ENCODE measurements at places on chromosomes 5 and 9. TPM values are rescaled to one million over a fixed set of nuclear protein-coding genes. Genes with fewer than 3 reads are reported as not detected.

GRCh38 chr9:133679056-133679455 lies 42.9 kb downstream of the DBH start:
- H3K4me3 ChIP-seq: no peak overlapping the region
- H3K27me3 ChIP-seq: no peaks in the 10 kb centered on the region
- DNase-seq: peak; percentile 66
- H3K36me3 ChIP-seq: no peaks in the 10 kb centered on the region
- peaks cover 7% of the 10 kb centered on the region for H3K4me1 ChIP-seq

- H3K36me3 ChIP-seq: no peaks in the 10 kb centered on the region
- no peaks in the 10 kb centered on the region for H3K4me1 ChIP-seq
Measured at GRCh38 chr9:89153232-89154017, 25.2 kb downstream of the SHC3 start.

- H3K27ac ChIP-seq: no peak overlapping the region
- no peak overlapping the region for H3K4me3 ChIP-seq
- peak; percentile 26 for DNase-seq
- H3K27me3 ChIP-seq: peaks cover 3% of the 10 kb centered on the region
- no peaks in the 10 kb centered on the region for H3K36me3 ChIP-seq
Measured at GRCh38 chr5:180643191-180643851, 6.1 kb downstream of the FLT4 start.

- no peaks in the 10 kb centered on the region for H3K27me3 ChIP-seq
- no peak overlapping the region for H3K4me3 ChIP-seq
- peak; percentile 24 for DNase-seq
- H3K4me1 ChIP-seq: no peaks in the 10 kb centered on the region
- H3K36me3 ChIP-seq: no peaks in the 10 kb centered on the region
Measured at GRCh38 chr5:135993880-135994636, 34.7 kb upstream of the TGFBI start.

GRCh38 chr5:135150767-135151166 lies 116.7 kb upstream of the PITX1 start:
- H3K4me1 ChIP-seq: no peaks in the 10 kb centered on the region
- H3K4me3 ChIP-seq: no peak overlapping the region
- H3K36me3 ChIP-seq: no peaks in the 10 kb centered on the region
- H3K27me3 ChIP-seq: no peaks in the 10 kb centered on the region
- no peak overlapping the region for H3K27ac ChIP-seq

- H3K4me1 ChIP-seq: no peaks in the 10 kb centered on the region
- H3K27ac ChIP-seq: no peak overlapping the region
- H3K4me3 ChIP-seq: no peak overlapping the region
- no peaks in the 10 kb centered on the region for H3K27me3 ChIP-seq
Measured at GRCh38 chr9:126704157-126704891, 90.6 kb downstream of the LMX1B start.

DNA sequence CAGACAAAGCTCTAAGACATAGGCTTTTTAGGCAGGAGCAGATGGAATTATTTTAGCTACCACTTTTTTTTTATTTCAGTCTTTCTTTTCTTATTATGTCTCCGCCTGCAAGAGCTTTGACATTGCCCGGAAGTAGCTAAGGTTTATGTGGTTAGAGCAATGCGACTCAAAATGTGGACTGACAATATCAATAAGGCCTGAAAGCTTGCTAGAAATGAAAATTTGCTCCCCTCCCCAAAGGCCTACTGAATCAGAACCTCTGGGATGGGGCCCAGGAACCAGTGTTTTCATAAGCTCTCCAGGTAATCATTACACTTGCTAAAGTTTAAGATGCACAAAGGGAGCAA lies 81.3 kb downstream of the SUSD1 start:
- H3K36me3 ChIP-seq: no peaks in the 10 kb centered on the region
- H3K4me3 ChIP-seq: no peak overlapping the region
- no peak for DNase-seq
- H3K27me3 ChIP-seq: no peaks in the 10 kb centered on the region
- no peak overlapping the region for H3K27ac ChIP-seq
- no peaks in the 10 kb centered on the region for H3K4me1 ChIP-seq

GRCh38 chr9:136701668-136702053 lies 10.7 kb upstream of the DIPK1B start:
- no peaks in the 10 kb centered on the region for H3K36me3 ChIP-seq
- no peaks in the 10 kb centered on the region for H3K4me1 ChIP-seq
- DNase-seq: no peak
- H3K27ac ChIP-seq: no peak overlapping the region

Gene AFAP1L1
- total RNA-seq: 14.8 TPM

Gene LHX3
- total RNA-seq: not detected

Gene TXNDC8
- total RNA-seq: not detected

Gene TSLP
- total RNA-seq: 1.4 TPM
